Astrocyte (in vitro differentiated cells and primary cell): ENCODE measurements at places on chromosomes 7 and 10. TPM values are rescaled to one million over a fixed set of nuclear protein-coding genes. Genes with fewer than 3 reads are reported as not detected.

- H3K4me1 ChIP-seq: no peaks in the 10 kb centered on the region
- no peak overlapping the region for H3K27ac ChIP-seq
- peaks cover 8% of the 10 kb centered on the region for H3K27me3 ChIP-seq
- H3K4me3 ChIP-seq: no peak overlapping the region
- H3K36me3 ChIP-seq: no peaks in the 10 kb centered on the region
Observed at GRCh38 chr7:117672453-117672852, 192.6 kb downstream of the CFTR start.

The NKX2-3 gene
- total RNA-seq: not detected in 2 replicates

DNA sequence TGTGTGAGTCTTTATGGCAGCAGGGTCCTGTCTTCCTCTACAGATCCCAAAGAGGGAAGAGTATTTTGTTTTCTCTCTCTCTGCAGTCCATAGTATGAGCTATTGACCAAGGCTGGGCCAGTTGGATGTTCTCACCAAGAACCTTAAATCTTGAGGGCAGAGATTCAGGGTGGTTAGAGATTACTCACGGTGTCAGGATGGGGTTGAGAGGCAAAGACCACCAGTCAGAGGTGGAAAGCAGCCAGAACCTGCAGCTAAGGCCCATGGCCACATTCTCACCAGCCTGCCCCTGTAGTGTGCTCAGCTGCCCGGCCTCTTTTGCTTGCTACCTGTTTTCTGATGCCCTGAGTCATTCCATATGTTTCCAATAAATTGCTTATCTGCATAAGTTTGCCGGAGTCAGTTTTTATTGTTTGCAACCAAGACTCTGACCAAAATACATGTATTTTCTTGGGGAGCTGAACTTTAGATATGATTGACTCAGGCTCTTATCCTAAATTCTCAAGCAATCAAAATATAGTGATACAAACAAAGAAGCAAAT is 67.0 kb downstream of the MAP3K8 start:
- no peaks in the 10 kb centered on the region for H3K36me3 ChIP-seq
- H3K27ac ChIP-seq: no peak overlapping the region
- H3K27me3 ChIP-seq: peaks cover 11% of the 10 kb centered on the region
- H3K4me3 ChIP-seq: no peak overlapping the region
- no peak for DNase-seq

The CBLL1 gene
- 27.3 and 28.3 TPM in 2 replicates for total RNA-seq

- H3K4me3 ChIP-seq: no peak overlapping the region
- H3K27me3 ChIP-seq: no peaks in the 10 kb centered on the region
- H3K27ac ChIP-seq: no peak overlapping the region
- no peaks in the 10 kb centered on the region for H3K36me3 ChIP-seq
Observed at GRCh38 chr10:104796823-104797222, 155.7 kb downstream of the SORCS3 start.

DNA sequence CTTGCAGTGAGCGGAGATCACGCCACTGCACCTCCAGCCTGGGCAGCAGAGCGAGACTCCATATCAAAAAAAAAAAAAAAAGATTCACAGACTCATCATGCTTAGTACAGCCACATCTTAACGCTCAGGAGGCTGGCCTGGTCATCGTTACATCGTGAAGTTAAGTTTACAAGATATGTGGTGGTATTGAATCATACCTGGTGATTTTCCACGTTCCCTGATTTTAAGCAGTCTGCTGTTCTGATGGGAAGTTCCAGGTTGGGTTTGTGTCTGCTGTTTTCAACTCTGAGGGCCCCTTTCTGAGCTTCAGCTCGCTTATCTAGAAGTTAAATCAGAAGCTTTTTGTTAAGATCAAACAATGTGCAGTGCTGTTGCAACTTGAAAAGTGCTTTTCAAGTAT is 6.9 kb downstream of the PPP2R2D start:
- peaks cover 6% of the 10 kb centered on the region for H3K4me1 ChIP-seq
- H3K36me3 ChIP-seq: peaks cover 9% of the 10 kb centered on the region
- no peaks in the 10 kb centered on the region for H3K27me3 ChIP-seq
- H3K4me3 ChIP-seq: no peak overlapping the region
- no peak overlapping the region for H3K27ac ChIP-seq
- no peak for DNase-seq

The IGFBP3 gene
- 1,092 and 1,283 TPM in 2 replicates for total RNA-seq
